ENCODE measurements at places on chromosomes 13 and 19. TPM values are rescaled to one million over a fixed set of nuclear protein-coding genes. Genes with fewer than 3 reads are reported as not detected.

The ABHD13 gene
- total RNA-seq: 8.2 TPM

The ZNF823 gene
- 7.5 TPM for total RNA-seq

The CCNE1 gene
- total RNA-seq: 8.2 TPM

The IZUMO2 gene
- total RNA-seq: not detected

The F2RL3 gene
- under 0.01 TPM for total RNA-seq

The PABPC3 gene
- 0.21 TPM for total RNA-seq

The FFAR2 gene
- total RNA-seq: not detected

The EHD2 gene
- total RNA-seq: 192 TPM

The PLEKHJ1 gene
- total RNA-seq: 58.1 TPM

The SCAMP4 gene
- 48.7 TPM for total RNA-seq

The PROSER3 gene
- 5.7 TPM for total RNA-seq

The CCDC70 gene
- not detected for total RNA-seq

The CYSLTR2 gene
- total RNA-seq: not detected

Measured in nasal cavity respiratory epithelium epithelial cell of viscerocranial mucosa (primary cell).